ENCODE measurements at places on chromosomes 2 and 18. TPM values are rescaled to one million over a fixed set of nuclear protein-coding genes. Genes with fewer than 3 reads are reported as not detected.

Gene MC2R
- total RNA-seq = not detected

DNA sequence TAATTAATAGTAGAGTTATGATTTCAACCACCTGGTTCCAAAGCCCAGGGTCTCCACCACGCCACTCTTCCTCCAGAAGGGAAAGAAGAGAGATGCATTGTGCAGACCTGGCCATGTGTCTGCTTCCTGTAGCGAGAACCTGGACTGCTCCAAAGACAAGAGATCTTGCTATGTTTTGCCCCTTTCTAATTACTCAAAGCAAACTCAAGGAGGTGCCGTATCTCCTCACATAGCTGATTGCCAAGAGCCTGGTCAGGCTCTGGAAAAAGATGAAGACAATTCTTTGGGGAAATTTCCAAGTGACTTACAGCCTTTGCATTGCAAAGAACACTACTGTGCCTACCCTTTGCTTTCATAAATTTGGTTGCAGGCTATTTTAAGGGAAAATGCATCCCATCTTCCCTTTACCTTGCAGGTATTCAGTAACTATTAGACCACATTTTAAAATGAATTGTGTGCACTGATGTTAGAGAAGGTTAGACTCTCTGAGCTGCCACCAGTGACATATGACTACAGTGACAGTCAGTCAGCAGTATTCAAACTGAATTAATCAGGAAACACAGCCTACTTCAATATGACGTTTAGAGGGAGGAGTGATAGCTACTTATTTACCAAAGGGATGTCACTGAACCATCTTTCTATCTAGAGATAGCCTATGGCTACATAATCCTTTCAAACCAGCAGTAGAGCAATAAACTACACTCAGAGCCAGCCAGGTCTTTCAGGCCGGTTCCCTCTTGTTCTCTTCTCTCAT lies 842.1 kb upstream of the FANCL start:
- DNase-seq = peak; percentile 78
- H3K36me3 ChIP-seq = no peaks in the 10 kb centered on the region
- no peak overlapping the region for H3K4me3 ChIP-seq
- no peaks in the 10 kb centered on the region for H3K27me3 ChIP-seq

Gene REG1B
- not detected for total RNA-seq

DNA sequence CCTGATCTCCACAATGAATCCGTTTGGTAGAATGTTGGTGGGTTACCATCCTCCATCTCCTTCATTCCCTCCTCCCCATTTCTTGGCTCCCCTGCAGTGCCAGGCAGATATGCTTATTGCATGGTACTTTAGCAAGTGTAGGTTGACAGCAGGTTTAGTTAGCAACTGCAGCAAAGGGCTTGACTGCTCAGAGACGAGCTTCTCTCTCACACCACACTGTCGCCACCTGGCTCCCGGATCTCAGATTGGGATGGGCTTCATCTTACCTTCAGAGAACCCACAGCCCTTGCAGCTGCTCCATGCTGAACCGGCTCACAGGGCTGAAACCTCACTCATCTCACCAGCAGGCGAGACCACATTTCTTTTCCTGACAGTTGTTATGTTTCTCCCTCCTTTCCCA lies 88.8 kb downstream of the VWA3B start:
- H3K27me3 ChIP-seq = peaks cover 6% of the 10 kb centered on the region
- no peak overlapping the region for H3K4me3 ChIP-seq
- H3K27ac ChIP-seq = no peak overlapping the region

GRCh38 chr2:70842401-70842800 lies 6.8 kb upstream of the CD207 start:
- DNase-seq = peak; percentile 26
- H3K27me3 ChIP-seq = peaks cover 17% of the 10 kb centered on the region
- H3K36me3 ChIP-seq = no peaks in the 10 kb centered on the region

Gene PLEKHH2
- total RNA-seq = 26.2 TPM

DNA sequence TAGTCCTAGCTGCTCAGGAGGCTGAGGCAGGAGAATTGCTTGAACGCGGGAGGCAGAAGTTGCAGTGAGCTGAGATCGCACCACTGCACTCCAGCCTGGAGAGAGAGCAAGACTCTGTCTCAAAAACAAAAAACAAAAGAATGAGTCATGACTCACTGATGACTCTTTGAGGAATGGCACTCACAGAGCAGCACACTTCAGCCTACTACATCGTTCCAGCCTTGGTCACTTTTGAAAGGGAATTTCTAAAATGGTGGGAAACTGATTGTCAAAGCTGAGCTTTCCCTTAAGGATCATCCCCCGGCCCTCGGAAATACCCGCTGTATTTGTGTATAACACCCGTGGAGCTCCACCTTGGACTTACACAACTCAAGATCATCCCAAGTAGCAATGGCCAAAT lies 217.3 kb upstream of the HS6ST1 start:
- no peaks in the 10 kb centered on the region for H3K36me3 ChIP-seq
- no peaks in the 10 kb centered on the region for H3K27me3 ChIP-seq
- H3K4me3 ChIP-seq = no peak overlapping the region
- H3K4me1 ChIP-seq = no peaks in the 10 kb centered on the region
- H3K27ac ChIP-seq = no peak overlapping the region

DNA sequence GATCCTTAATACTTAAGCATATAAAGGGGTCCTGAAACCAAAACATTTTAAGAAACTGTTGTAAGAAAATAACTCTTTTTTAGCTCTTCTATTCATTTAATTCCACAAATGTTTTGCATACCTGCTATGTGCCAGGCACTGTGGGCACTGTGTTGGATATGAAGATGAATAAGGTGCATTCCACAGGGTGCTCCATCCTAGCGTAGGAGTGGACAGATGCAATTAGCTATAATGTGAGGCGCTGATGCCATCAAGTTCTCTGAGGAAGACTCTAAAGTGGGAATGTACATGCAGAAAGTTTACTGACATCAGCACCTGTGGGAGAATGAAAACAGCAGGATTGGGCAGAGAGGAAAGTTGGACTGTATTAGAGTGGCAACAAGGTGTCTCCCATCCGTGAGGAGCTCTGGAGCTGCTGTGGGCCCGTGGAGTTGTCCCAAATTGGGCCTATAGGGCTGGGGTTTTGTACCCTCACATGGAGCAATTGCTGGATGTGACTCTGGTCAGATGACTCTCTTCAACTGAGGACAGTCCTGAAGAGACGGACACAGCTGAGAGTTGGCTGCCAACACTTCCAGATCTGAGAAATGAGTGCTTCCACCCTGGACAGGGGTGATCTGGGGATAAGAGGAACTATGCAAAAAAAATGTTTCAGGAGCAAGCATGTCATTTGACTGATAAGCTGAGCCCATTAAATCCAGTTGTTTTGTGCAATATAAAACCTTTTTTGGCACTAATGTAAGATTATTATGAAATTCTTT lies 22.3 kb downstream of the CD8A start:
- H3K36me3 ChIP-seq = peaks cover 72% of the 10 kb centered on the region
- DNase-seq = no peak
- no peak overlapping the region for H3K4me3 ChIP-seq
- H3K4me1 ChIP-seq = peaks cover 10% of the 10 kb centered on the region
- no peak overlapping the region for H3K27ac ChIP-seq
- H3K27me3 ChIP-seq = no peaks in the 10 kb centered on the region

Gene SYT4
- 0.83 TPM for total RNA-seq

Measured in esophagus muscularis mucosa (tissue), 4 donors.